Activated naive CD4-positive, alpha-beta T cell treated with anti-CD3 and anti-CD28 coated beads for 36 hours (primary cell): ENCODE measurements at places on chromosomes 12 and 14.

GRCh38 chr12:26185532-26186320, 9.6 kb upstream of the SSPN start:
- no peak overlapping the region for H3K27ac ChIP-seq
- H3K36me3 ChIP-seq, result no peaks in the 10 kb centered on the region
- peaks cover 26% of the 10 kb centered on the region for H3K27me3 ChIP-seq
- DNase-seq, result no peak
- no peaks in the 10 kb centered on the region for H3K4me1 ChIP-seq
- H3K4me3 ChIP-seq, result no peak overlapping the region

- H3K27ac ChIP-seq, result no peak overlapping the region
- no peak for DNase-seq
- no peak overlapping the region for H3K4me3 ChIP-seq
- no peaks in the 10 kb centered on the region for H3K27me3 ChIP-seq
- peaks cover 58% of the 10 kb centered on the region for H3K4me1 ChIP-seq
- no peaks in the 10 kb centered on the region for H3K36me3 ChIP-seq
Measured at GRCh38 chr12:92442782-92443181, 260.0 kb upstream of the PLEKHG7 start.

- peaks cover 32% of the 10 kb centered on the region for H3K36me3 ChIP-seq
- DNase-seq, result no peak
- H3K27ac ChIP-seq, result no peak overlapping the region
- no peak overlapping the region for H3K4me3 ChIP-seq
Measured at GRCh38 chr12:132866251-132866828, 21.1 kb downstream of the CHFR start.

GRCh38 chr12:71439613-71440344, at the start of gene LGR5:
LGR5 (plus strand) TSS chr12:71439798; CDS start chr12:71440081, 283 bp downstream.
- peak within 1 kb of the TSS; percentile 74 for H3K4me3 ChIP-seq
- H3K36me3 ChIP-seq, result peaks cover 2% of the 10 kb centered on the region
- peaks cover 18% of the 10 kb centered on the region for H3K4me1 ChIP-seq
- DNase-seq, result peak; percentile 58
- H3K27ac ChIP-seq, result no peak within 1 kb of the TSS

DNA sequence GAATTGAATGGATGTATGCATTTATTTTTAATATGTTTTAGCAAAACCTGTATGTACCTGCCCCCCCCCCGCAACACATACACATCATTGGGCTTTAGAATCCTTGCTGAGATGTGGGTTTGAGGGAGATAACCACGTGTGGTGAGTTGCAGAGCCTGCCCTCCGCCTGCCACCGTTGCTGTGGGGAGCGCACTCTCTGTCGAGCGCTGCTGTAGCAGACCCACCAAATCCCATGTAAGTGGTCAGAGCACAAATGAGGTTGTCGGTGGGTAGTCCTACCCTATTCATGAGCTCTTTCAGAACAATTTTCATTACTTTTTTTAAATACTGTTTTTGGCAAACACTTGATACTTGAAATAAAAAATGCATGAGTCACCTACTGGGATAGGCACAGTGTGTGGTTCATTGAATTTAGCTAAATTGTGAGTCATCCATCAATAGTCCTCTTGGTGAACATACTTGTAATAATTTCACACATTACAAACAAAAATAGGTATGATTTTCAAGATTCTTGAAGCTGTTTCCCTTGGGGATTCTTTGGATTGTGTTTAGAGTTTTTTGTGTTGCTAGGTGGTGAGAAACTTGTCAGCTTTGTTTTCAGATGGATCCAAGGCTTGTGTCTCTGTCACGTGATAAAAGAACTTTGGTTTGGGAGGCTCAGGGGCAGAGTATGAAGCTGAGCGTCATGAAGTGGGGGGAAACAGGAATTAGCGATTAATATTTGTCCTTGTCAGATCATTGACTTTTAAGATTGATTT, 107.6 kb downstream of the PTCSC3 start:
- peaks cover 23% of the 10 kb centered on the region for H3K27me3 ChIP-seq
- DNase-seq, result no peak
- no peak overlapping the region for H3K27ac ChIP-seq
- no peak overlapping the region for H3K4me3 ChIP-seq
- no peaks in the 10 kb centered on the region for H3K36me3 ChIP-seq

DNA sequence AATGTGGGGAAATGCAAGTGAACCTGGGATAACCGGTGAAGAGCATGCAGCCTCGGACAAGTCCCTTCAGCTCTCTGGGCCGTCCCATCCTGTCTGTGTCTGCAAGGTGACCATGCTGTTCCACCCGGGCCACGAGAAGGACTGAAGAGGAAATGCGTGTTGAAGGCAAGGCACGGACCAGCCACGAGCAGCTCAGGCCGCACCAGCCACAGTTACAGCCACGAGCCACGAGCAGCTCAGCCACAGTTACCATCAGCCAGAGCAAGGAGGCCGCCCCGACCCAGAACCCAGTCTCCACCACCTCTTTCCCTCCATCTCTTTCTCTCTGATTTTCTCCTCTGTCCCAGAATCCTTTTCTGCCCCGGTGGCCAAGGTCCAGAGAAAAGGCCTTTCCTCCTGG, 18.8 kb upstream of the GALNT9 start:
- H3K4me1 ChIP-seq, result no peaks in the 10 kb centered on the region
- H3K27me3 ChIP-seq, result no peaks in the 10 kb centered on the region
- no peak overlapping the region for H3K27ac ChIP-seq

DNA sequence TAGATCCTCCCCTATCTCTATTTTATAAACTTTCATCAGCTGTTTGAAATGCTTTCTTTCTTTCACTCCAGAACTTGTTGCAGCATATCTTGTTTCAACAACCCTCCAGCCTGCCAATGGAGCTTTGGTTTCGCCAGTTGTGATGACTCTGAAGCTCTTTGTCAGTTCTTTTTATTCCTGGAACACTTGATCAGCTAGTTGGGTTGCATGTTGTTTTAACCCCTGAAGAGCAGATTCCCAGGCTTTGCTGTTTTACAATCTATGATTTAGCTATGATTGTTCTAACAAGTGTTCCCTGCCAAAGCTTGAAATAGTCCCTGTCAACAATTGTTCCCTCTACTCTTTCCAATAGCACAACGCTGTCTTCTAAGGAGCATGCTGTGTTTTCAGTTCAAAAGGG, 50.6 kb upstream of the FUT8 start:
- H3K27me3 ChIP-seq, result no peaks in the 10 kb centered on the region
- H3K36me3 ChIP-seq, result peaks cover 8% of the 10 kb centered on the region
- no peak for DNase-seq
- no peak overlapping the region for H3K4me3 ChIP-seq
- H3K27ac ChIP-seq, result no peak overlapping the region
- H3K4me1 ChIP-seq, result peaks cover 19% of the 10 kb centered on the region

DNA sequence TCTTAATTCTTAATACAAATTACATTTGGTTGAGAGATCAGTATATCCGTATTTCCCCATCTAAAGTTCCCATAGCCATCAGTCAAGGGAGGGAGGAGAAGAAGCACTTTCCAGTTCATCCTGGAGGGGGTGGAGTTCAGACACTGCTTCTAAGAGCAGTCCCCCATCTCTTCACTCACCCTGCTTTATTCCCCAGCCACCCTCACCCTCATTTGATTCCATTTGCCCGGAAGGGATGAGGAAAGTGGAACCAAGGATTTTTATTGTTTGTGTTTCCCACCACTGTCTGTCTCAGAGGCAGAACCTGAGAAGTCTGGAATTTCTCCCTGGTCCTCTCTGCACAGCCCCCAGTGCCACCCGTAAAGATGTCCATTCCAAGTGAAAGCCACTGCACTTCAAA, 134.2 kb upstream of the HIF1A start:
- peak overlapping the region; percentile 27 for H3K27ac ChIP-seq
- H3K36me3 ChIP-seq, result peaks cover 6% of the 10 kb centered on the region
- H3K27me3 ChIP-seq, result no peaks in the 10 kb centered on the region
- DNase-seq, result no peak
- no peak overlapping the region for H3K4me3 ChIP-seq
- H3K4me1 ChIP-seq, result peaks cover 67% of the 10 kb centered on the region

DNA sequence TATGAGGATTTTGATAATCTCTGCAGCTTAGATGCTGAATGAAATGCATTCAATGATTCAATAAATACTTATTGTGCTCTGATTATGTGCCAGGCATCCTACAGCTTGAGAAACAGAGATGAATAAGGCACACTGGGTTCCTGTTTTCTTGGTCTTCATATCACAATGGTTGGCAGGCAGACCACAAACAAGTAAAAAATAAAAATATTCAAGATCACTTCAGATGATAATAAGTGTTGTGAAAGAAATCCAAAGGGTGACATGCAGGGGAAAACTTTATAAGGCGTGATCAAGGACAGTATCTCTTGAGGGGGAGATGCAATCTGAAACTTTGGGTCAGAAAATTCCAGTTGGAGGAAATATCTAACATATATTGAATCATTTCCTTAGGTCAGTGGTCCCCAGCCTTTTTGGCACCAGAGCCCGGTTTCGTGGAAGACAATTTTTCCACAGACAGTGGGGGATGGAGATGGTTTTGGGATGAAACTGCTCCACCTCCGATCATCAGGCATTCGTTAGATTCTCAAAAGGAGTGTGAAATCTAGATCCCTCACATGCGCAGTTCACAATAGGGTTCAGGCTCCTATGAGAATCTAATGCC, 73.7 kb upstream of the RAP1B start:
- DNase-seq, result no peak
- no peak overlapping the region for H3K27ac ChIP-seq
- H3K4me1 ChIP-seq, result peaks cover 57% of the 10 kb centered on the region
- peaks cover 2% of the 10 kb centered on the region for H3K36me3 ChIP-seq
- H3K4me3 ChIP-seq, result no peak overlapping the region

DNA sequence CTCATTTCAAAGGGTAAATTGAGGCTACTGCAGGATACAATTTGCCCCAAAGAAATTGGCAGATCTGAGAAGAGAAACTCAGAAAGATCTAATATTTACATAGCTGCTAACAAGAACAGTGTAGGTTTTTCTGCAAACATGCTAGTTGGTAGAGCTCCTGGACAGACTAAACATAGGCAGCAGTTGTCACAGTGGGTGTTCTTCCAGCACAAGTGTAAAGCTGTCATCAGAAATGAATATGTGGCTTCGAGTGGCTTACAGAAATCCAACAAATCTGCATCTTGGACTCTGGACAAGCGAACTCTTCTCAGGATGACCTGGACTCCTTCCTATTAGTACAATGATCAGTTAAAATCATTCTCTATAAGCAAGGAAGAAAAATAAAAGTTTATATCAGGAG, 5.9 kb downstream of the CBX5 start:
- peaks cover 76% of the 10 kb centered on the region for H3K4me1 ChIP-seq
- H3K36me3 ChIP-seq, result peaks cover 38% of the 10 kb centered on the region
- DNase-seq, result no peak
- H3K27ac ChIP-seq, result no peak overlapping the region

- H3K27ac ChIP-seq, result no peak overlapping the region
- H3K27me3 ChIP-seq, result peaks cover 17% of the 10 kb centered on the region
- H3K4me3 ChIP-seq, result no peak overlapping the region
- no peak for DNase-seq
- no peaks in the 10 kb centered on the region for H3K36me3 ChIP-seq
Measured at GRCh38 chr14:33812181-33812580, 138.7 kb downstream of the EGLN3 start.

- no peak overlapping the region for H3K27ac ChIP-seq
- H3K27me3 ChIP-seq, result no peaks in the 10 kb centered on the region
- H3K4me3 ChIP-seq, result no peak overlapping the region
- no peaks in the 10 kb centered on the region for H3K36me3 ChIP-seq
Measured at GRCh38 chr12:46065412-46066166, 75.2 kb upstream of the SCAF11 start.

- no peaks in the 10 kb centered on the region for H3K36me3 ChIP-seq
- DNase-seq, result no peak
- no peak overlapping the region for H3K27ac ChIP-seq
- H3K4me1 ChIP-seq, result peaks cover 2% of the 10 kb centered on the region
- H3K27me3 ChIP-seq, result peaks cover 2% of the 10 kb centered on the region
Measured at GRCh38 chr12:508145-508544, 48.4 kb downstream of the B4GALNT3 start.

- H3K4me3 ChIP-seq, result no peak overlapping the region
- DNase-seq, result no peak
- H3K4me1 ChIP-seq, result peaks cover 10% of the 10 kb centered on the region
- H3K27ac ChIP-seq, result no peak overlapping the region
- H3K36me3 ChIP-seq, result no peaks in the 10 kb centered on the region
- H3K27me3 ChIP-seq, result no peaks in the 10 kb centered on the region
Measured at GRCh38 chr14:21194597-21194996, 38.7 kb upstream of the OR5AU1 start.

DNA sequence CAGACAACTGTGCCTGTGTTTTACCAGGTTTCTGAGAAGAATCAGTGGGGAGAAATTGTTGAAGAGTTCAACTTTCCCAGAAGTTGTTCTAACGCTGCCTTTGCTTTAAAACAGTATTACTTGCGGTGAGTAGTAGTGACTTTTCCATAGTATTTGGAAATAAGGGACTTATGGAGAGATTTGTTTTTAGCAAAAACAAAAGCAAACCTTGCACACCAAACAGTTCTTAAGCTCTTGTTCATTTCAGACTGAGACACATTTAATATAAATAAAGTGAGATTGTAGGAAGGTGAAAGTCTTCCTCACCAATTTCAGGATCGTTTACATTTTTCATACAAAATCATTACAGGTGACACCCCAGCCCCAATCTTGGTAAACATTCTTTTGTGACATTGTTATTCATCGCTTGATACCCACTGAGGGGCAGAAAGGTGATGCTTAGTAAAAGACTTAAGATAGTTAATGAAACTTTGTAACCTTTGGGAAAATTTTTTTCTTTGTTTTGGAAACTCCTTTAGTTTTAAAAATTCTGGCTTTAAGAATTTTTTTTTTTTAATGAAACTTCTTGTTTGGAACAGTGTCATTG, 1.8 kb downstream of the ARID2 start:
- no peak for DNase-seq
- peak overlapping the region; percentile 95 for H3K4me3 ChIP-seq
- H3K36me3 ChIP-seq, result peaks cover 23% of the 10 kb centered on the region

GRCh38 chr12:93784339-93785086, 107.3 kb downstream of the CRADD start:
- no peaks in the 10 kb centered on the region for H3K27me3 ChIP-seq
- peaks cover 22% of the 10 kb centered on the region for H3K36me3 ChIP-seq
- H3K4me3 ChIP-seq, result peak overlapping the region; percentile 40
- peaks cover 72% of the 10 kb centered on the region for H3K4me1 ChIP-seq

DNA sequence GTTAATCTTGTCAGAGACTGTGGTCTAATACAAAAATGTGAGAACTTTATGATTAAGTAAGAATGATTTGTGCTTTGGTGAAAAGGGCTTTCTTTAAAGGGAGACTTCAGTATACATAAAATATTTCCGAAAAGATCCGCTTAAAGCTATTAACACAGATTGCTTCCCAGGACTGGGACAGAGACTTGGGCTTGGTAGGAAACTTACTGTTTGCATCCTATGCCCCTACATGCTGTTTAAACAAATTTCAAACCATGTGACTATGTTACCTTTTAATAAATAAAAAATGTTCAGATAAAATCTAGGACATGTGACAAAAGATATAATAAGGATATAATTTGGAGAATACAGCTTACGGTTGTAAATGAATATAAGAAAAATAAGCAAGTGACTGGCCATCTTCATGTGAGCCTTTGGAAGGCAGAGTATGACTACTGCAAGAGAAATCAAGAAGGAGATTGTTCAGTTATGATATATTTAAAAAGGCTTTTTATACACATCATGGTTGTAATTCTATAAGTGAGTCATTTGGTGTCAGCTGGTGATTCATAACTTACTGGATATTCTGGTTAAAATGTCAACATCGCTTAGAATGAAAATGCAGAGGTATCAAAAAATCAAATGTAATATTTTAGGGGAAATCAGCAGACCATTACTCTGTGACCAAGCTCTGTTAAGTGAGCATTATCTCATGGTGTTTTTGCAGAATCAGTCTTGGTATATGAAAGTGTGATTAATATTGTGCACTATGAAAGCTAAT, 234.7 kb upstream of the E2F7 start:
- no peak for DNase-seq
- no peaks in the 10 kb centered on the region for H3K4me1 ChIP-seq
- no peaks in the 10 kb centered on the region for H3K27me3 ChIP-seq
- no peaks in the 10 kb centered on the region for H3K36me3 ChIP-seq
- no peak overlapping the region for H3K4me3 ChIP-seq

GRCh38 chr12:64070454-64070853, 151.6 kb downstream of the KICS2 start:
- no peaks in the 10 kb centered on the region for H3K4me1 ChIP-seq
- no peak overlapping the region for H3K4me3 ChIP-seq
- H3K27me3 ChIP-seq, result no peaks in the 10 kb centered on the region
- H3K36me3 ChIP-seq, result no peaks in the 10 kb centered on the region
